HFFc6 (cell line): ENCODE measurements at places on chromosomes 2 and 18. TPM values are rescaled to one million over a fixed set of nuclear protein-coding genes. Genes with fewer than 3 reads are reported as not detected.

The CFAP53 gene
- 0.12 TPM in 1 of 3 replicates, not detected in the others for total RNA-seq

The ACMSD gene
- total RNA-seq = not detected in 3 replicates

The MAB21L4 gene
- not detected in 3 replicates for total RNA-seq

The FAM124B gene
- total RNA-seq = not detected in 3 replicates

The TCF23 gene
- total RNA-seq = not detected in 2 replicates

The TMEM17 gene
- 3.1 to 4.0 TPM (median 3.2 TPM) in 3 replicates for total RNA-seq

The SCG2 gene
- 0.15 to 0.85 TPM (median 0.84 TPM) in 3 replicates for total RNA-seq

The EDAR gene
- total RNA-seq = not detected in 3 replicates

The ASB18 gene
- not detected in 3 replicates for total RNA-seq

The C2orf15 gene
- total RNA-seq = not detected in 3 replicates

The HRH4 gene
- not detected in 3 replicates for total RNA-seq

The LAMA1 gene
- total RNA-seq = 0.29 to 1.5 TPM (median 0.83 TPM) in 3 replicates

DNA sequence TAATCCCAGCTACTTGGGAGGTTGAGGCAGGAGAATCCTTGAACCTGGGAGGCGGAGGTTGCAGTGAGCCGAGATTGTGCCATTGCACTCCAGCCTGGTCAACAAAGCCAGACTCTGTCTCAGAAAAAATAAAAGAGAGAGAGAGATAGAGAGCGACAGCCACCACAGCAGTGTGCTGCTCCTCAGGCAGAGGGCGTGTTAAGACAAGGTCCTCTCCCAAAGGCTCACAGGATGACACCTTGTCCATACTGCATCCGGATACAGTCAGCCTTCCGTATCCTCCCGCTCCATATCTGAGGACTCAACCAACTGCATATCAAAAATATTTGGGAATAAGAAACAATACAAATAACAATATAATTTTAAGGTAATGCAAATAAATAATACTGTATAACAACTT, 20.1 kb downstream of the ARL4C start:
- peaks cover 5% of the 10 kb centered on the region; the same call in 1 of the 2 replicates for H3K4me1 ChIP-seq
- no peak for DNase-seq
- H3K27me3 ChIP-seq = peaks cover 11% of the 10 kb centered on the region
- H3K36me3 ChIP-seq = no peaks in the 10 kb centered on the region
- no peak overlapping the region for H3K4me3 ChIP-seq
- no peak overlapping the region for H3K27ac ChIP-seq

- no peak overlapping the region for H3K27ac ChIP-seq
- DNase-seq = peak; percentile 11
- H3K4me3 ChIP-seq = no peak overlapping the region
- H3K4me1 ChIP-seq = peaks cover 14% of the 10 kb centered on the region
These were observed 311.5 kb downstream of the CDH2 start for GRCh38 chr18:27865431-27865830.

- H3K4me3 ChIP-seq = no peak overlapping the region; the same call in 1 of the 2 replicates
- DNase-seq = peak; percentile 62
- H3K27me3 ChIP-seq = peaks cover 8% of the 10 kb centered on the region
- peaks cover 64% of the 10 kb centered on the region for H3K36me3 ChIP-seq
- H3K4me1 ChIP-seq = peaks cover 64% of the 10 kb centered on the region
These were observed 46.7 kb downstream of the GLS start for GRCh38 chr2:190927301-190927700.

DNA sequence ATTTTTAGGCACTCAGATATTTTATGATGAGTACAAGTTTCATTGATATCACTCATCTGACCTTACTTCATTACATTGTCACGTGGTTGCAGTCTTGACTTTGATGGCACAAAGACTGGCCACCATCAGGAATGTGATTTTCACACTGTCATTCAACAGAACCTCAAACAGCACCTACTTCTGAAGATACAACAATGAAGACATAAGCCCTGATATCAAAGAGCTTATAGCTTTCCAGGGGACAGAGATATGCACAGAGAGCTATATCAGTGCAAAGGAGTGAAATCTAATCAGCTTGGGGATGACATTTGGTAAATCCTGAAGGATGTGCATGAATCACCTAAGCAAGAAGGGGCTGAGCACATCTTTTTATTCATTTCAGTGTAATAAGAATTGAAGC, 72.3 kb downstream of the MEP1B start:
- H3K4me3 ChIP-seq = no peak overlapping the region
- H3K27me3 ChIP-seq = no peaks in the 10 kb centered on the region; the same call in 1 of the 2 replicates

DNA sequence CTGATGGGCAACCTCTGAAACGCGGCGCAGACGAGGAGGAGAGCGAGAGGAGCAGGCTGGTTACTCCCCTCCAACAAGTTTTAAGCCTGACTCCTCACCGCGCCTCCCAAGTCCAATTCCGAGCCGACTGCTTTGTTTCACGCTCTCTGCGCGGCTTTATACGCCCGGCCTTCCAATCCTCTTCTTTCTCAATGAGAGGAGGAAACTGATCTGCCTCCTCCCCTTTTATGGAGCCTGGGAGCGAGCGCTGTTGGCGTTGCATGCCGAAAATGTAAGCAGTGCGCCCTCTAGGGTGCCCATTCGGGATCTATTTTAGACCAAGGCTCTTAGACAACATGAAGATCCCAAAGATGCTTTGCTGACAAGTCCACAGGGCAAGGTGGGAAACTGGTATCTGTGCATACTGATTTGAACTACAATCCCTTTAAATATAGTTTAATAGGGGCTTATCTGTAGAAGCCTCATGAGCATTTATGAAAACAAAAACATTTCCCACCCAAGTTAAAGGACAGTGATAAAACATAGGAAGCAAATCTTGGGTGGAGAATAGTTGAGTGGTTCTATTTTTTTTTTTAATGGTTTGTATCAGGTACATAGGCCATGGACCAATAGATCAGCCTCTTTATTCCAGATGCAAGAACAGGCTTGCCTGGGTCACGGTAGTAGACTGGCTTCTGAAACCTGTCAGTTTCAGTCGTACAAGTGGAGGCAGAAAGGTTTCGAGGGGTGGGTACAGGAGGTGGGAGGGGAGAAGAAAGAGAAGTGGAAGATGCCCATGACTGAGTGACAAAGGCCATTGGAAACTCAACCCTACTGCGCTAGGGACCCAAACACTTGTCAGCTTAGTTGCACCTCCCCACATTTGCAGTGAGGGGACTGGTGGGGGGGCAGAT, at the start of gene RND3:
Gene RND3, minus strand, starts transcription at position 131 of the 893 bp plus-strand sequence. CDS start 250 bp downstream, outside the sequence.
- H3K36me3 ChIP-seq = peaks cover 49% of the 10 kb centered on the region
- peaks cover 68% of the 10 kb centered on the region for H3K4me1 ChIP-seq
- peaks cover 46% of the 10 kb centered on the region for H3K27me3 ChIP-seq
- peak within 1 kb of the TSS; percentile 98 for H3K4me3 ChIP-seq

DNA sequence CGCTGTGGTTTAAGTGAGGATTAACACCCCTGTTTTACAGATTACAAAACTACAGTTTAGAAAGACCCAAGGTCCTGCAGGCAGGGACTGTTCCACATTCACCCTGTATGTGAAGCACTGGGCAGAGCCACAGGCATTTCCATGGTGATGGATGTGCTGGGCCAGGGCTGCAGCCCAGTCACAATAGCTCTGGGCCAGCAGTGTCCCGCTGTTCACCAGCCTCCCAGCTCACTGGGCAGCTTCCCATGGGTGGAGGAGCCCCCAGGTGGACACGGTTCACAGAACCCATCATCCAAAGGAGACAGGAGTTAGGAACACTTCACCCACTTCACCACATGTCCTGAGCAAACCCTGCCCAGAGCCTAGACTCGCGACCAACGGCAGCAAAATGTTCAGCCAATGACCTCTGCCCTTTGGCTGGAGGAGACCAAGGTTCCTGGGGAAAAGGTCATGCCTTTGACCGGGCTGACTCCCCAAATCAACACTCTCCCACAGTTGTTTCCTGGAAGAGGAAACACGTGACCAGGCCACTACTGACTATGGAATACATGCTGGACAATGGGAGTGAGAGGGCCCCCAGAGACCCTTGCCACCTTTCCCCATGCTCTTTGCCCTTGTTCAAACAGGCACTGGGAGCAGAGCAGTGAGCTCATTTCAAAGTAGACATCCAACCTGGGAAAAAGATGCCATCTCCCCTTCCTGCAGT, 28.0 kb upstream of the SLC35F6 start:
- H3K4me3 ChIP-seq = no peak overlapping the region
- H3K27ac ChIP-seq = no peak overlapping the region
- DNase-seq = no peak
- H3K27me3 ChIP-seq = peaks cover 2% of the 10 kb centered on the region; the same call in 1 of the 2 replicates
- no peaks in the 10 kb centered on the region for H3K36me3 ChIP-seq

DNA sequence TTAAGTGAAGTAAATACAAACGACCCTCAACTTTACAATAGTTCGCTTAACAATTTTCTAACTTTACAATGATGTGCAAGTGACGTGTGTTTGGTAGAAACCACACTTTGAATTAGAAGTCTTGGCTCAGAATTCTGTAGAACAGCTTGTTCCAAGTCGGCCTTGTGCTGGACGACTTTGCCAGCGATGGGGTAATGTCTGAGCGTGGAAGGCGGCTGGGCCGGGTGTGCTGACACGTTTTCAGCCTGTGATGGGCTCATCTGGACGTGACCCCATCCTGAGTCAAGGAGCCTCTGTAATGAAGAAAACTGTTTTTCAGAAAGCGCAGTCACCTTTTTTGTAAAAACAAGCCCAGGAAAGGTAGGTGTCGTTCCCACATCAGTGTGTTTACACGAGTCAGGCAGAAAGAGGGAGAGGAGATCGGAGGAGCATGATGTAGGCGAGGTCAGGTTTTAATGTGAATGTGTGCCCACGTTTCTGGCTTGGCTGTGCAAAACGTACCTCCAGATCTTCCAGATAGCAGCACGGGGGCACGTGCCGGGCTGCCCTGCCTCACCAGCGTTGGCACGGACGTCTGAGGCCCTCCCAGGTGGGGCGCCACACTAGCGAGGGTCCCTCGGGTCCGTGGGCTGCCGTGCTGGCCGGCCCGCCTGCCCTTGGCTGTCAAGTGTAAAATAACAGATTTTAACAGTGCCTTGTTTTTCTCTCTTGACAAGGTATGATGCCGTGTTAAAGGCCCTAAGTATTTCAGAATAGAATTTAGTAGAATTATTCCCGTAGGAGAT, 54.6 kb downstream of the CTDP1 start:
- peaks cover 89% of the 10 kb centered on the region for H3K36me3 ChIP-seq
- H3K27me3 ChIP-seq = peaks cover 2% of the 10 kb centered on the region
- no peaks in the 10 kb centered on the region for H3K4me1 ChIP-seq
- H3K27ac ChIP-seq = no peak overlapping the region
- DNase-seq = no peak

DNA sequence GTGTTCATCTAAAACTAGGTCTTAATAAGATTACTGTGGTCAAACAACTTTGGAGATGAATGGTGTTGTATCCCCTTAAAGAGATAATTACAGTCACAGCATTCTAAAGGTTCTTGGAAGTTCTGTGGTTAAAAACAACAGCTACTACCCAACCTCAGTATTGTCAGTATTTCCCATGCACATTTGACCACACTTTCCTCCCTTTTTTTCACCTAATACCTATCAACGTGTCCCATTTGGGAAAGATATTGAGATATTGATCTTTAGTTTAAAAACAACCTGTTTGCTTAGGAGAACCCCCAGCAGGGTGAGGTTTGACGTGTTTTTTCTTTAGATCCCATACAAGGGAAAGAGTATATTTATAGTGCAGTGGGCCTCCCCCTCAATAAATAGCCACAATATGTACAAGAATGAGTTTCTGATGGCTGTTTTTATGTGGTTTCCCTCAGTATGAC, 65.6 kb downstream of the WDR7 start:
- H3K36me3 ChIP-seq = no peaks in the 10 kb centered on the region
- no peaks in the 10 kb centered on the region; the same call in 1 of the 2 replicates for H3K27me3 ChIP-seq
- no peak overlapping the region for H3K27ac ChIP-seq
- no peak overlapping the region for H3K4me3 ChIP-seq

DNA sequence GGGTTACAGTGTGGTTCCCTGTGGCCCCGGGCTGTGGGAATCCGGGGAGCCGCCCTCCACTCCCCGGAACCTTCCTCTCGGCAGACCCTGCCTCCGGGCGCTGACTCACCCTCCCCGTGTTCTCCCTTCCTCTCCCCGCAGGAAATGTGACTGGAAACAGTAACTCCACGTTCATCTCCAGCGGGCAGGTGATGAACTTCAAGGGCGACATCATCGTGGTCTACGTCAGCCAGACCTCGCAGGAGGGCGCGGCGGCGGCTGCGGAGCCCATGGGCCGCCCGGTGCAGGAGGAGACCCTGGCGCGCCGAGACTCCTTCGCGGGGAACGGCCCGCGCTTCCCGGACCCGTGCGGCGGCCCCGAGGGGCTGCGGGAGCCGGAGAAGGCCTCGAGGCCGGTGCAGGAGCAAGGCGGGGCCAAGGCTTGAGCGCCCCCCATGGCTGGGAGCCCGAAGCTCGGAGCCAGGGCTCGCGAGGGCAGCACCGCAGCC, 59.5 kb downstream of the TNFRSF11A start:
- DNase-seq = no peak
- H3K4me3 ChIP-seq = no peak overlapping the region
- H3K27ac ChIP-seq = no peak overlapping the region
- no peaks in the 10 kb centered on the region for H3K36me3 ChIP-seq
- peaks cover 10% of the 10 kb centered on the region; the same call in 1 of the 2 replicates for H3K4me1 ChIP-seq
- peaks cover 13% of the 10 kb centered on the region for H3K27me3 ChIP-seq

- no peak overlapping the region for H3K27ac ChIP-seq
- H3K36me3 ChIP-seq = peaks cover 14% of the 10 kb centered on the region
- H3K4me1 ChIP-seq = peaks cover 27% of the 10 kb centered on the region
- peaks cover 3% of the 10 kb centered on the region; the same call in 1 of the 2 replicates for H3K27me3 ChIP-seq
These were observed 12.3 kb downstream of the LIMS2 start for GRCh38 chr2:127662937-127663565.

GRCh38 chr2:95401480-95401879, 1.0 kb upstream of the FAHD2A start:
- 0 out of 2 replicates have a peak, but pooled peaks cover 2% of the 10 kb centered on the region for H3K27me3 ChIP-seq
- H3K4me3 ChIP-seq = peak overlapping the region; percentile 100
- no peak overlapping the region for H3K27ac ChIP-seq
- DNase-seq = no peak
- H3K36me3 ChIP-seq = no peaks in the 10 kb centered on the region
- peaks cover 19% of the 10 kb centered on the region for H3K4me1 ChIP-seq
